ENCODE measurements at places on chromosomes 4 and X.
A peak's percentile ranks its signal among the peaks of the same experiment; 100 is the strongest.

GRCh38 chr4:133147286-133147821 lies 1.7 kb upstream of the PCDH10 start:
- peaks cover 25% of the 10 kb centered on the region for H3K27me3 ChIP-seq
- DNase-seq: no peak
- no peaks in the 10 kb centered on the region for H3K4me1 ChIP-seq
- no peak overlapping the region for H3K27ac ChIP-seq
- H3K4me3 ChIP-seq: no peak overlapping the region

GRCh38 chr4:54155936-54156335 lies 56.0 kb downstream of the GSX2 start:
- no peaks in the 10 kb centered on the region for H3K27me3 ChIP-seq
- no peak overlapping the region for H3K4me3 ChIP-seq
- no peak for DNase-seq
- H3K4me1 ChIP-seq: no peaks in the 10 kb centered on the region

GRCh38 chr4:166432125-166432524 lies 559.1 kb downstream of the TLL1 start:
- no peak for DNase-seq
- no peaks in the 10 kb centered on the region for H3K4me1 ChIP-seq
- no peak overlapping the region for H3K27ac ChIP-seq
- H3K27me3 ChIP-seq: no peaks in the 10 kb centered on the region
- no peaks in the 10 kb centered on the region for H3K36me3 ChIP-seq

DNA sequence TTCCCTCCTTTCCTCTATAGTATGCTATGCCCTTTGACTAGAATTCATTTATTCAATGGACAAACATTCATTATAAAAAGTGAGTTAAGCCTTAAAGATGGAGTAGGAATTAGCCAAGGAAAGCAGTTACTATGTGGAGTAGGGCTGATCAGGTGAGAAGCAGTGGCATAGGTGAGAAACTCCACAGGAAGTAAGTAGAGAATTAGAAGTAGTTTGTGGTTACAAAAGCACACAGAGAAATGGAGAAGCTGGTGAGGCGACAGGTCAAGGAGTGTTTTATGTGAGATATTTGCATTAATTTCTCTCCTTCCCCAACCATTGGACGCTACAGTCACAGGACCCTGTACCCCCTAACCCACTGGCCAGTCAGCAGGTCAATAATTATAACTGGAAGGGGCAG lies 30.6 kb downstream of the SETD7 start:
- no peaks in the 10 kb centered on the region for H3K27me3 ChIP-seq
- H3K27ac ChIP-seq: no peak overlapping the region
- peaks cover 38% of the 10 kb centered on the region for H3K36me3 ChIP-seq
- peaks cover 7% of the 10 kb centered on the region for H3K4me1 ChIP-seq
- DNase-seq: no peak

DNA sequence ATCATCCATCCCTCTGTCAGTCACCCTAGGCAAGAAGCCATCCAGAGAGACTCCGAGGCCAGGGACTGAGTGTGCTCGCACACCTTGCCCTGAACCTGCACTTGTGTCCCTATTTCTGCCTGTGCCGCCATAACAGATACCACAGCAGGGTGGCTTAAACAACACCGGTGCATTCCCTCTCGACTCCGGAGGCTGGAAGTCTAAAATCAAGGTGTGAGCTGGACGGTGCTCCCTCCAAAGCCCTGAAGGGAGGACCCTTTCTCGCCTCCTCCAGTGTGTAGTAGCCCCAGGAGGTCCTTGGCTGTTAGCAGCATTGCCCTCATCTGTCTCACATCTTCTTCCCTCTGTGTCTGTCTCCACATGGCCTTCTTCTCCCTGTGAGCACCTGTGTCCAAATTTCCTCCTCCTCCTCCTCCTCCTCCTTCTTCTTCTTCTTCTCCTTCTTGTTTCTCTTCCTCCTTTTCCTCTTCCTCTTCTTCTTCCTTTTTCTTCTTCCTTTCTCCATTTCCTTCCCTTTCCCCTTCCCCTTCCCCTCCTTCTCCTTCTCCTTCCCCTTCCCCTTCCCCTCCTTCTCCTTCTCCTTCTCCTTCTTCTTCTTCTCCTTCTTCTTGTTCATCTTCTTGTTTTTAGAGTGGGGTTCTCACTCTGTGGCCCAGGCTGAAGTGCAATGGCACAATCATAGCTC lies 98.1 kb upstream of the ENPP6 start:
- no peak for DNase-seq
- no peak overlapping the region for H3K4me3 ChIP-seq
- no peaks in the 10 kb centered on the region for H3K36me3 ChIP-seq

DNA sequence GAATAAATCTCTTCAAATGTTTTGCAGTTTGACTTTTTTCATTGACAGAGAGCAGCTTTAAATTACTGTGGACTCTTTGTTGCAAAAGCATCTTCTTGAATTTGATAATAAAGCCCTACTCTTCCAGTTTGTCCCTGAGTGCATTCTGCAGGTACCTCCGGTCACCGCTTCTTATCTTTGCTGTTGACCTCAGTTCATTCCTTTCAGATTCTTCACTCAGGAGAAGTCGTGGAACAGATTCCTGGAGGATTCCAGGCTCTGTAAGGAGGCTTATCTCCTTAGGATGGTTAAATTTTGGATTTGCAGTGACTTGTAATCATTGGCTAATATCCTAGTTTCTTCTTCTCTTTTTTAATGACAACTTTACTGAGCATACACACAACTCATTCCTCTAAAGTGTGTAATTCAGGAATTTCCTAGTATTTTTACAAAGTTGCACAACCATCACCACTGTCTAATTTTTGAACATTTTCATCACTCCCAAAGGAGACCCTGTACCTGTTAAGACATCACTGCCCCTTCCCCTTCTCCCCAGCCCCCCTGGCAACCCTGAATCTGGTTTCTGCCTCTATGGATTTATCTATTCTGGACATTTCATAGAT lies 22.0 kb downstream of the TBL1X start:
- DNase-seq: no peak
- H3K4me3 ChIP-seq: no peak overlapping the region
- no peaks in the 10 kb centered on the region for H3K27me3 ChIP-seq
- no peaks in the 10 kb centered on the region for H3K4me1 ChIP-seq
- H3K36me3 ChIP-seq: no peaks in the 10 kb centered on the region

GRCh38 chrX:44435047-44435446 lies 91.6 kb upstream of the EFHC2 start:
- H3K27ac ChIP-seq: no peak overlapping the region
- no peaks in the 10 kb centered on the region for H3K4me1 ChIP-seq
- H3K36me3 ChIP-seq: no peaks in the 10 kb centered on the region
- no peak for DNase-seq
- H3K4me3 ChIP-seq: no peak overlapping the region
- H3K27me3 ChIP-seq: no peaks in the 10 kb centered on the region

DNA sequence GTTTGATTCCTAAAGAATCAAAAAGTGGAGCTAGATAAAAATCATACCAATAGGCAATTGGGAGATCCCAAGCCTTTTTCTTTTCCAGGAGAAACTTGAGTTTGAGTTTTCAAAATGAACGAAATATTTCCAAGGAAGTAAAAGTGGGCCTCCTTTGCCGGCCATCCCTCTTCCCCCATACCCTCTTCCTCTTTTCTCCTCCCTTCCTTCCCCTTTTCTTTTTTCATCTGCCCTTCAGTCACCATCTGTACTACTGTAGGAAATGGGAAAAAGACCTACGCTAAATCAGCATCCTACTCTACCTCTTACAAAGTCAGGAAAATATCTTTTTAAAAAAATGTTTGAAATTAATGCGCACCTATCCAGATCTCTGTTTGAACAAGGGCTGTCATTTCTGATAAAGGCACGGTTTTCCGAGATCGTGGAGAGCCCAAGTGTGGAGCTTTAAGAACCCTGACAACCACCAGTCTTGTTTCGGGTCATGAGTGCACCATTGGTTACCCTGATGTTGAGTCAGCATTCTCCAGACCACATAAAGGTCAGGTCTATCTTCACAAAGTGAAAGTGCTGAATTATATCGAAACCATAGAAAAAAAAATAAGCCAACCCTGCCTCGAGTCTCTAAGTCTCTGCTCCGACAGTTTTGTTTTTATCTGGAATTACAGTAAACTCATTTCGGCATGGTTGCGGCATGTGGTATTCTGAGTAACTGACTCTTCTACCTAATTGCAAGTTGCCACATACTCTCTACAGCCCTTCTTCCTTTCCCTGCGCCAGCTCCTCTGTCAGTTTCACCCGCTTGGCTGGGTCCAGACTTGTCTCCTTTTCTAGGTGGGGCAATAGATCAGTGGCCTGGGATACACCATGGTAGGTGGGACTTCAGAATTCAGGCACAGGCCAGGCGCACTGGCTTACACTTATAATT lies 140.2 kb upstream of the KLF3 start:
- DNase-seq: no peak
- H3K27me3 ChIP-seq: no peaks in the 10 kb centered on the region
- H3K36me3 ChIP-seq: no peaks in the 10 kb centered on the region
- H3K4me1 ChIP-seq: peaks cover 3% of the 10 kb centered on the region

GRCh38 chr4:1250527-1250812 lies 1.5 kb upstream of the CTBP1 start:
- H3K36me3 ChIP-seq: no peaks in the 10 kb centered on the region
- H3K27ac ChIP-seq: peak overlapping the region; percentile 94
- no peaks in the 10 kb centered on the region for H3K27me3 ChIP-seq
- H3K4me3 ChIP-seq: peak overlapping the region; percentile 82

- H3K4me1 ChIP-seq: no peaks in the 10 kb centered on the region
- H3K27ac ChIP-seq: no peak overlapping the region
- no peaks in the 10 kb centered on the region for H3K36me3 ChIP-seq
- H3K4me3 ChIP-seq: no peak overlapping the region
- no peak for DNase-seq
Observed at GRCh38 chrX:55143621-55144020, 54.8 kb downstream of the PAGE2 start.

DNA sequence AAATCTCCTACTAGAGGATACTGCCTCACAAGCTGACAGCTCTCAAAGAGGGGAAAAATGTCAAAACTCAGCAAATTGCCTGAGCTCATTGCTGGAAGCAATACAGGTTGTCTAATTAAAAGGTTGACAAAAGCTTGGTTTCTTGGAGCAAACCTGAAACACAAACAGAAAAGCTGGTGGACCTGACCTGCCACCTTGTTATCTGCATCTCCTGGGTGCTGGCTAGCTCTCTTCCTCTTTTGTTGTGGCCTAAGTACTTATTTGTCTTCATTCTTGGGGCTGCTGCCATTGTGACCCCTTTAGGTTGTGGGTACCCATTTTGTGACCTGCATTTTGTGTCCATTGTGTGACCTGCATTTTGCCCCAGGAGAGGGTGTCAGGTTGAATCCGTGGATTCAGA lies 184.5 kb downstream of the KIT start:
- no peaks in the 10 kb centered on the region for H3K27me3 ChIP-seq
- H3K36me3 ChIP-seq: no peaks in the 10 kb centered on the region
- no peak overlapping the region for H3K27ac ChIP-seq
- H3K4me1 ChIP-seq: no peaks in the 10 kb centered on the region
- no peak for DNase-seq

- no peak for DNase-seq
- H3K27ac ChIP-seq: no peak overlapping the region
- H3K4me3 ChIP-seq: no peak overlapping the region
- no peaks in the 10 kb centered on the region for H3K4me1 ChIP-seq
- H3K27me3 ChIP-seq: no peaks in the 10 kb centered on the region
Observed at GRCh38 chrX:84453351-84454246, 48.7 kb downstream of the HDX start.

DNA sequence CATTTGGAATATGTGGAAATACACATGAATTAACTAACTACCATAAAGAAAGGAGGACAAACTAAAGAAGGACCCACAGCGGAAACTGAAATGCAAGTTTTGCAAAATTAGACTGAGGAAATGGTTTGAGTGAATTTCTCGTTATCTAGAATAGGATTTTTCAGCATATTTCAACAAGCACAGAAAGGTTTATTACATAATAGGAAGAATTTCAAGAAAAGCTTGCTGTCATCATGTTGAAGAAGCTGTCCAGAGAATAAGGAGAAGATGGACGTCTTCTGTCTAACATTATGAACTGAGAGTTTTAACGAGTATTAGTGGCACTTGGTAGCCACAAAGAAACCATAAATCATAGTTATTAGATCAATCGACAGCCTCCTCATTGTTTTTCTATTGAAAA lies 45.0 kb downstream of the TEC start:
- DNase-seq: no peak
- H3K36me3 ChIP-seq: no peaks in the 10 kb centered on the region
- no peaks in the 10 kb centered on the region for H3K27me3 ChIP-seq
- no peak overlapping the region for H3K4me3 ChIP-seq
- no peaks in the 10 kb centered on the region for H3K4me1 ChIP-seq

- no peak overlapping the region for H3K4me3 ChIP-seq
- no peak overlapping the region for H3K27ac ChIP-seq
- no peaks in the 10 kb centered on the region for H3K4me1 ChIP-seq
- DNase-seq: no peak
- H3K27me3 ChIP-seq: no peaks in the 10 kb centered on the region
Observed at GRCh38 chrX:16558489-16558888, 91.5 kb upstream of the S100G start.

DNA sequence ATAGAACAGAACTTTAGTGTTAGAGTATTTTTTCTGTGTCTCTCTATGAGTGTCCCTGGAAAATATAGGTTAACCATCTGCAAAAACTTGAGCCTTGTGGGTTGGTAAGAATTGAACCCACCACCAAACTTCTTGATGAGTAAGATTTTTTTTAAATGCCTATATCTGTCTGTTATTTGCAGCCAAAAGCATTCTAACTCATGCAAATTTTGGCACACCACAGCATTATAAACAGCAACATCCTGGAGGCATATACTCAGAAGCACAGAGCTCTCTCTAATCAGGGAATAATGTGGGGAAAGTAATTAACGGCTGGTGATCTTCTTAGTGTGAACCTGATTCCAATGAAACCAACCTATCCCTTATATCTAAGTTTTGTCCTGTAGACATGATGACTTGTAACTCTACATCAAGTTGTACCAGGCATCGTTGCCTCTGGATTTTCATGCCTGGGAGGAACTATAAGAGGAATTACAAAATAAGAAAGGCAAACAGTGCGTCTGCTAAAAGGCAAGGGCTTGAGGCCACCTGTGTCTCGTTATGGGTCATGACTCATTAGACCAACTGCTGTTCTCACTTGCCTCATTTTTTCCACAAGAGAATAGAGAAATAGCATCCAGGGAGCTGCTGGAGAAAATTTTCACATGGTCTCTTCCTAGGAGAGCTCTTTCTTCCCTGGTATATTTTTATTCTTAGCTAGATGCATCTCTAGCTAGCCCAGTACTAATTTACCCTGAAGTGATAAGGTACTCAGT lies 202.4 kb downstream of the CHIC2 start:
- H3K27ac ChIP-seq: no peak overlapping the region
- DNase-seq: no peak
- no peaks in the 10 kb centered on the region for H3K36me3 ChIP-seq
- no peaks in the 10 kb centered on the region for H3K4me1 ChIP-seq

DNA sequence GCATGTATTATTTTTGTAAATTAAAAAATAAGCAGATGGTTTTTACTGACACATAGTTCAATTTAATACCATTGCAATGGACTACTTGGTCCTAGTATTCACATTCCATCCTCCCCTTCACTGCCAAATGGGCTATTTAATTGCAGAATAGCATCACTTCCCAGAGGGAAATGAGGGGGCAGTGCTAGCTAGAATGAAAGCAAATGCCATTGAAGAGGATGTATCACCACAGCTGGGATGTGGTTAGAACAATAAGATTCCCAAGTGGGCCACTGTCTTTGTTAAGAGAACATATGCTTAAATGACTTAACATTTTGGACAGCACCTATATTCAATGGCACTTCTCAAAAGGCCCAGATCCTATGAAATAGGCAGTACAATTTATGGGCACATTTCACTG lies 224.7 kb downstream of the RBMX2 start:
- H3K4me3 ChIP-seq: no peak overlapping the region
- no peaks in the 10 kb centered on the region for H3K27me3 ChIP-seq
- H3K36me3 ChIP-seq: no peaks in the 10 kb centered on the region
- H3K4me1 ChIP-seq: no peaks in the 10 kb centered on the region
- no peak overlapping the region for H3K27ac ChIP-seq

- no peak overlapping the region for H3K27ac ChIP-seq
- no peak for DNase-seq
- no peaks in the 10 kb centered on the region for H3K27me3 ChIP-seq
- H3K36me3 ChIP-seq: no peaks in the 10 kb centered on the region
Observed at GRCh38 chr4:5472160-5472591, 236.2 kb downstream of the EVC2 start.
